8988T (cell line): ENCODE measurements at places on chromosomes 11 and 22.

DNA sequence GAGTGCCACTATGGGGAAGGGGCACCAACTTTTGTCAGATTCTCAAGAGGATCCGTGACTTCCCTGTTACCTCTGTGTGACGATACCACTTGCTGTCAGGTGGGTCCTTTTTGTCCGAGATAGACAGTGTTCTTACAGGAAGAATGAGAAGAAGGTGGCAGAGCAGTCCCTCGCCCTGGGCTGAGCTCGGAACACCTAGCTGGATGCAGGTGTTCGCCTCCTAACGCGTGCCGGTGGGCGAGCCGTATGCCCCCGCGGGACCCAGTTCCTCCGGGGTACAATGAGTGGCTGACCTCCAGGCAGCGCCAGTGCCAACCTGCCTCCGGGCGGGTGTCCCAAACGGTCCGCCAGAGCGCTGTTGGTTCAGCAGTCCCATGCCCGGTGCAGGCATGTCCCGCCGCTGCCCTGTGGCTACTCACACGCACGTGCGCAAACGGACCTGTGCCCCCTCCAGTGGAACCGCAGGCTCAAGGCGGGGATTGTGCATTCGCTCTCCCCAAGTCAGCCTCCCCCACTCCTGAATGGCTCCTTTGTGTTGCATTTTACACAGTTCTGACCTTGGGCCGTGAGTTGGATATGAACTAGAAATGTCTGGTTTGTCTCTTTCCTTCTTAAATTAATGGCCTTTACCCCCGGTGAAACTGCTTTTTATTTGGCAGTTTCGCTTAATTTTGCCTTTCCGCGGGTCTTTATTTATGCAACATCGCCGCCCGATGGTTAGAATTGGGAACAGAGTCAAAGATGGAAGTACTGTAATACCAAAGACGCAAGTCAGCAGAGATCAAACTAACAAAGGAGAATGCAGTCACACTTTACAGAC is 1.1 kb upstream of the ABTB2 start:
- DNase-seq: peak; percentile 40

DNA sequence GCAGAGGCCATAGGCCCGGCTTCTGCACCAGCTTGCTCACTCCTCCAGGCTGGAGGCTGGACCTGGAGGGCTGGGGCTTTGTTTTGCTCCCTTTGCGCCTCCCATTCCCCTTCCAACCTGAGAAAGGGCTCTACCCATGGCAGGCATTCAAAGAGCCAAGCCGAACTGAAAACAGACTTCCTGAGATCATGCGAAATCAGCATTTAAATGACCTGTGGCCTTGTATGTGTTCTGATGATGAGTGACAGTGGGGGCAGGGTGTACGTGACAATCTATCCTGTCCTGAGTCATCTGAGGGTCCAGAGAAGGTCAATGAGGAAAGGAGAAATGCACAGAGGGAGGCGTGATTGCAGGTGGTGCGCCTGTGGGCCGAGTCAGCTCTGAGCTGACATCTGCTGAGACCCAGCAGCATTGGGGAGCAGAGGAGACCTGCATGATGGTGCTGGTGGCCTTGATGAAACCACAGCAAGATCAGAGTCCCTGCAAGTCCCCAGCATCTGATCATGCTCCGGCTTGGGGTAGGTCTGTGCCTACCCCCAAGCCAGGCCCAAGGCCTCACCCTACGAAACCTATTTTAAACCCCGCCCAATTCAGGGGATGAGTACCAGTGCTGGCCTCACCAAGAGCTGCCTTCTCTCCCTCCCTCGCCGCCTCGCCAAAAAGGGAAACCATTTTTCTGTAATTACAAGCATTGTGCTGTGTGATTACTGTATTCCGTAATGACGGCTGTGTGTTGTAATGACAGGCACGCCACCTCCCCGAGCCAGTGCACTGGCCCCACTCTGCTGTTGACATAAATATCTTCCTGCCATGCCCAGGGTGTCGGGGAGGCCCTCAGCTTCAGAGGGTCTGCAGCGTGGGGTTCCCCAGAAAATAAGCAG is 95.2 kb upstream of the ANO1 start:
- no peak for DNase-seq

DNA sequence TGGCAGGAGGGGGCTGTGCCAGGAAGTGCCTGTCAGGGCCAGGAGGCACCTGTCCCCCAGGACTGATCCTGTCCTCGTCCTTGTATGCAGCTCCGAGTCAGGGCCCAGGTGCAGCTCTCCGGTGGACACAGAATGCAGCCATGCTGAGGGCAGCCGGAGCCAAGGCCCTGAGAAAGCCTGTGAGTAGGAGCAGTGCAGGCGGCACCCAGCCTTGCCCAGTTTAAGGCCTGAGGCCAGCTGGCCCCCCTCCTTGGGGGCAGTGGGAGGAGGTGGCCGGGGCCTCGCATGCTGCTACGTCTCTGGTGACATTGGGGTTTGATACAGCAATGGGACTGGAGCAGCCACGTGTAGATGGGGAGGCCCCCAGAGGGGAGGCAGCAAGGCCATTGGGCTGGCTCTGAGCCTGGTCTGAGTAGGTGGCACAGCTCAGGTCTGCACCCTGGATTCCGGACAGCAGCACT is 34.9 kb downstream of the SBF1 start:
- DNase-seq: peak; percentile 23

- DNase-seq: no peak
Observed at GRCh38 chr11:87477321-87477720, 439.6 kb downstream of the TMEM135 start.

- DNase-seq: no peak
Observed at GRCh38 chr22:38867471-38868285, 4.3 kb downstream of the CBX6 start.
